ENCODE measurements at places on chromosomes 2 and 18.
A peak's percentile ranks its signal among the peaks of the same experiment; 100 is the strongest.

DNA sequence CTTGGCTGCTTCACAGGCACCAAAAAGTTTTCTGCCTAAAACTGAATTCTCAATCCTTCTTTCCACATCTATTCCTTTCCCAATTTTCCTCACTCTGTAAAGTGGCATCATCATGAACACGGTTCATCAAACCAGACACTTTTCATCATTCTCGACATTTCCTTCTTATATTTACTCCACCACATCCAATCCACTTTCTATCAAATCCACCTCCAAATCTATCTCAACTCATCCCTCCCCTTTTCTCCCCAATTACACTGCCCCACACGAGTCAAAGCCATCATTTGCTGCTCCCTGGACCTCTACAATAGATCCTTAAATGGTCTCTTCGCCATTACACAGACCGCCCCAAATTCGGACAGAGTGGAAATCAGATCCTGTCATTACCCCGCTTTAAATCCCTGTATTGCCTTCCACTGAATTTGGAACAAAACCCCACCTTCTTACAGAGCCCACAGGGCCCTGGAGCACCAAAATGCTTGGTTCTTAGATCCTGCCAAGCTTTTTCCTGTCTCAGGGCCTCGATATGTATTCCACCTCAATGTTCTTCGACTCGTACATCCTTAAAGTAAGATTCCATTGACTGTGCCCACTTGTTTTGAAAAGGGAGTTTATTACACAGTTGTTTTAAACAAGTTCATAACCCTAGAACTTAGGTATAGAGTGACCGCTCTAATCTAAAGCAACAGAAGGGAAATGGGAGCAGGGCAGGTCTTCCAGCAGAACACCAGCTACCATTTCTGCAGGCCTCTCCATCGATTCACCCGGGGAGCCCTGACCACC, 856 bp downstream of the ACAA2 start:
- peak; percentile 20 for DNase-seq

DNA sequence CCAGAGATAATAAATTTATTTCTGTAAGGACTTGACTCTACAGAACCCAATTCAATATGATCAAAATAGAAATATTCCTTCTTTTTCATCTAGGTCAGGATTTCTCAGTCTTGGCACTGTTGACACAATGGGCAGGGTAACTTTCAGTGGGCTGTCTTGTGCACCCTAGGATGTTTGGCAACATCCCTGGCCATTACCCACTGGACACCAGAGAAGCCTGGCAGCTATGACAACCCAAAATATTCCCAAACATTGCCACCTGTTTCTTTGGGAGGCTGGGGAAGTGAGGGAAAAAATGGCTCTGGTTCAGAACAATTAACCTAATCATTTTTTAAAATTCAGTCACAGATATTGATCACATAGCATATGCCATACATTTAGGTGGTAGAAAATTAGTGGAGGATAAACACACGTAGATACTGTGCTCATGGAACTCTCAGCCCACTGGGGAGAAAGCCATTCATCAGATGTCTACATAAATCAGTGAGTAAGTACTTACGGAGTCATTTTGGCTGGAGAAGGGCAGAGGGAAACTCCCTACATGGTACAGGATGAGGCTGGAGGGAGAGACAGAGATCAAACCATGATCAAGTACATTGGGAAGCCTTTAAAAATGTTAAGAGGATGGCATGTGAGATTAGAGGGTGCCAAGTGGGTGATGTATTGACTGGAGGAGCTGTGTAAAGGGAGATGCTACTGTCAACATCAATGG, 718 bp upstream of the TNP1 start:
- DNase-seq: no peak

DNA sequence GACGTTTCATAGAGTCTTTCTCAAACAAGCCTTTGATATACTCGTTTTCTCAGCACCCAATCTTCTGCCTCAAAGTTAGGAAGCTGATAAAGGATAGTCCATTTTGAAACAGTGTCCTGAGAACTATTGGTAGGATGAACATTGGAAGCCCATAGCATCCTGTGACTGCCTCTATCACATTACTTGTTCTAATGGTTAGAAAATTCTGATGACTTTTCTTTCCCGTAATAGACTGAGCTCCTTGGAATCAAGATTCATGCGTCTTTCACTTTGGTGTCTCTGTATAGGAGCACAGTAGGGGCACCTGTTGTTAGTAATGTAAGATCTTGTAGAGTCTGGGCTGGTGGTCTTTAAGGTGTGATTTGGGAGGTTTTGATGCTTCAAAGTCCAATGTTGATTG, 87.1 kb downstream of the SETBP1 start:
- no peak for DNase-seq

DNA sequence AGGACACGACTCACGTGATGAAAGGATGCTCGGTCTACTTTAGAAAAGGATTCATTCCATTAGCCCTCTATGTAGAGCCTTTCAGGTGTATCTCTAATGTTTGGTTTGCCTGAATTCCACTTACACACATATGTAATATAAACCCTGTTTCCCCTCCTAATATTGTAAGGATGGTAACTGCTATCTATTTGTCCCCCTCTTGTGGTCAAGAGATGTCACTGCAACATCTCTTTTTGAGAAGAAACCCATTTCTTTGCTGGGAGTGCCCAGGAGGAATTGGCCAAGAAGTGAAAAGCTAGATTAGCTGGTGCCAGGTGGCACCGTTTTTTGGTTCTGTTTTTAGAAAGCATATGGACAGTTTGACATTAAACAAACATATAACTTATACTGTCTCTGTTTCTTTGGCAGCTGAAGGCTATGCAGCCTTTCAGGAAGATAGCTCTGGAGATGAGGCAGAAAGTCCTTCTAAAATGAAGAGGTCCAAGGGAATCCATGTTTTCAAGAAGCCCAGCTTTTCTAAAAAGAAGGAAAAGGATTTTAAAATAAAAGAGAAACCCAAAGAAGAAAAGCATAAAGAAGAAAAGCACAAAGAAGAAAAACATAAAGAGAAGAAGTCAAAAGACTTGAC, 41.2 kb downstream of the RALBP1 start:
- DNase-seq: peak; percentile 29

DNA sequence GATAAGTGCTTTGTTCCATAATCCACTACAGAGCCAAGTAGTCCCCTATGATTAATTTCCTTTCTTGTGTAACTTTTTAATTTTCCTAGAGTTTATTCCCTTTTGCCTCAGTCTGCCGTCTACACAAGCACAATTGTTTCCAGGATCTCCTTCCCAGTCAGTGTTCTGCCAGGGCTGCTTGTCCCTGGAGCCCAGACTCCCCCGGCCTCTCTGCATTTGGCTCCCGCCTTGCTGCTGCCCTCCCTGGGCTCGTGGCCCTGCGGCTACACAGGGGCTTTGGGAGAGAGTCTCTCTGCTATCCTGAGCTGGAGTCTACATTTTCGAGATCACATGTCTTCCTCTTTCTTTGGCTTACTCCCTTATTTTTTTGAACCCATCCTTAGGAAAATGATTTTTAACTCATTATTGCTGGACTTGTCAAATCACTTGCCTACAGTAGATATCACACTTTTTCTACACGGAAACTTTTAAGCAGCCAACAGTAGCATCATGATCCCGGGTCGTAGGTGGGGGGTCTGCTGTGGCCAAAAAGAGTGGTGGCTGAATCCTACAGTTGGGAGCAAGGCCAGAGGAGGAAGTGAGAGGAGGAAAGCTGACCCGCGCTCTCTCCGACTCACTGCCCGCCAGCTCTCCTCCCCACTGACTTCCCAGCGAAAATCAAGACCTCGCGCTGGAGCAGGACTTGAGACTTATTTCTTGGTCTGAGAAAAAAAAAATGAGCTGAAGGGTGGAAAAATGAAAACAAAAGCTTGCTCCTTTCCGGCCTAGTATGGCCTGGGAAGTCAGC, 9.4 kb downstream of the FBLN7 start:
- DNase-seq: peak; percentile 29

- no peak for DNase-seq
Measured at GRCh38 chr2:38146907-38147307, 71.0 kb upstream of the CYP1B1 start.

GRCh38 chr2:239873656-239874635, 151.2 kb downstream of the NDUFA10 start:
- DNase-seq: no peak

GRCh38 chr2:164190700-164191099, 430.6 kb downstream of the GRB14 start:
- DNase-seq: no peak

- no peak for DNase-seq
Measured at GRCh38 chr2:120591572-120591971, 144.1 kb upstream of the GLI2 start.

DNA sequence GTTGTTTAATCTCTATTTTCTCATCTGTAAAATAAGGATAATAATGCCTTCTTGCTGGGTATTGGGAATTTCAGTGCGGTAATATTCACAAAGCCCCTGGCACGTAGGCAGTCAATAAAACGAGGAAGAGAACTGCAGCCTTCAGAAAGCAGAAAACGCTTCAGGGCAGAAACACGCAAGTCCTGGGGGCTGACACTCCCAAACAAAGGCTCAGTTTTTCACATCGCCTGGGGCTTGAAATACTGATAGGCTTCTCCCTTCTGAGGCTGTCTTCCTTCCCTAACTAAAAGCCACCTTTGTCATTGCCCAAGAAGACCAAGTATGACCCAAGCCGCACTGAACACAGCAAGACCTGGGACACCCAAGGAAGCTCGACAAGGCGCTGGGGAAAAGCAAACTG, 32.4 kb downstream of the TMEM177 start:
- DNase-seq: no peak

DNA sequence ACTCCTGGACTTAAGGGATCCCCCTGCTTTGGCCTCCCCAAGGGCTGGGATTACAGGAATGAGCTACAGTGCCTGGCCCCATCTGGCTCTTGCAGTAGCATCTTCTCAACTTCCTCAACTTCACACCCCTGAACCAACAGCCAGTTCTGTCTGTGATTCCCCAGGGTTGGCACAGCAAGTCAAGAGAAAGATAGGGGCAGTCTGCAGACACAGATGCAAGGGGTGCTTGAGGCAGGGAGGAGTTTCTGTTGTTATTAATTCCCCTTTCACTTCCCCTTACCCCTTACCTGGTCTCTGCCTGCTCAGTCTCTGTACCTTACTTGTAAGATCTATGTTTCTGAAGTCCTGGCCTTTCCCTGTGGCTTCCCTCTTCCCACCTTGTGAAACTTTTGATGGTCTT, 54.1 kb upstream of the MEX3C start:
- DNase-seq: no peak

GRCh38 chr2:227127201-227127600, 36.8 kb downstream of the COL4A4 start:
- no peak for DNase-seq

GRCh38 chr2:172084395-172084644, 987 bp upstream of the DLX1 start:
- DNase-seq: no peak
